ENCODE measurements at places on chromosomes 1 and 21.

GRCh38 chr1:194102607-194103006 lies 916.2 kb upstream of the B3GALT2 start:
- DNase-seq: no peak

DNA sequence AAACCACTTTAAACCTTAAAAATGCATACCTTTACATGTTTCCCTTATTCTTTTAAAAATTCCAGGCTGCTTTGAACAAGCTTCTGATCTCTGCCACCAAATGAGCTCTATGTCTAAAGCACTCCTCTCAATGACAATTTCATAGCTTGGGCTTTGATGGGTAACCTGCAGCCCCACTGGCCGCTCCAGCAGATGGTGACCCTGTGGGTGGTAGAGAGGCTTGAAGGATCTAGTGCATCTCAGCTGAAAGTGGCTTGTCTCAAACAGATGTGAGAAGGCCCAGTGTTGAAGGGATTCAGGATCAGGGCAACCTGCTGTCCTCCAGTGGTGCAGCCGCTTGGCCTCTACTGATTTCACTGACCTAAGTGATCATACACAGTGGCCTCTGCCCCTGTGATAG lies 84.7 kb upstream of the IRF2BP2 start:
- no peak for DNase-seq

DNA sequence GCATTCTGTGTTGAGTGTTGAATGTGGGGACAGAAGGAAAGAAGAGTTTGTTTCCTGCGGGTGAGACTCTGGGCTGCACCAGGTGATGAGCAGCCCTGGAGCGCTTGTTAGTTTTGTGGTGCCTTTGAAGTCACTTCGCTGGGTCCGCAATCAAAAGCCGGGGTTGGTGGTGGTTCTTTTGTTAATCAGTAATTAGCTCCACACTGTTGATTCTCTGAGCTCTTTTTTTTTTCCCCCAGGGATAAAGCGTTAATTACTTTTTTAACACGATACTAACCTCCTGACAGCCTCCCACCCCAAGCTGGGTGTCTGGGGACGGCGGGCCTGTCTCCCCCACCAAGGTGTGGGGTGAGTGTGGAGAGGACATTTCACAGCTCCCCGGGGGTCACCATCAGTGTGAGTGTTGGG lies 56.6 kb downstream of the AGPAT3 start:
- DNase-seq: peak; percentile 23

DNA sequence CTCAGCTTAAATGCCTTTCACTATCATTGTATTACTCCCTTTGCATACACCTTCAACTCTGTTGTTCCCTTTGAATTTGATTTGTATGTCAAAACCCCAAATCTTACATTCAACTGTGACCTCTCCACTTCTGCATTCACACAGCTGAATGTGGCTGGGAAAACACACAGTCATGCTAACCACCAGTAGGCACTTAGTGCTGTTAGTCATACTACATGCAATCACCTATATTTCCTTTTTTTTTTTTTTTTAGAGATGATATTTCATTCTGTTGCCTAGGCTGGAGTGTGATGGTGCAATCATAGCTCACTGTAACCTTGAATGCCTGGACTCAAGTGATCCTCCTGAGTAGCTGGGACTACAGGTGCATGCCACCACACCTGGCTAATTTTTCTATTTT lies 16.2 kb downstream of the BTBD8 start:
- no peak for DNase-seq

GRCh38 chr1:20983297-20983889 lies 193.3 kb downstream of the EIF4G3 start:
- no peak for DNase-seq

- no peak for DNase-seq
Observed at GRCh38 chr1:8017495-8018197, 8.5 kb downstream of the ERRFI1 start.

- DNase-seq: no peak
Observed at GRCh38 chr1:233439721-233440120, 112.2 kb downstream of the MAP3K21 start.

DNA sequence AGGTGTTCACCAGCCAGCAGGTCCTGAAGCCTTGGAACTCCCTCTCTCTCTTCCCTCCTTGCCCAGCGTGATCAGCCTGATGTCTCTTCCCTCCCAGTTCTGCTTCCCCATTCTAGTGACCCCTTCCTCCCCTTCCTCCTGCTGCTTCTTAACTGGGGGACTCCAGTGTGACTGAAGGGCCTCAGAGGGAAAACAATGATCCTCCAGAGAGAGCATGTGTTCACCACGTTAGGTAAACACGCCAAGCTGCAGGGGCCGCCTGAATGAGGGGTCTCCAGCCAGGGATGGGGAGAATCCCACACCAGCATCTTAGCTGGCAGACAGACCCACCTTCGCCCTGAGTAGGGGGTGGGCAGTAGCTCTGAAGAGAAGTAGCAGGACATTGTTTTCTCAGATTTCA lies 124.8 kb downstream of the TMEM53 start:
- DNase-seq: no peak

DNA sequence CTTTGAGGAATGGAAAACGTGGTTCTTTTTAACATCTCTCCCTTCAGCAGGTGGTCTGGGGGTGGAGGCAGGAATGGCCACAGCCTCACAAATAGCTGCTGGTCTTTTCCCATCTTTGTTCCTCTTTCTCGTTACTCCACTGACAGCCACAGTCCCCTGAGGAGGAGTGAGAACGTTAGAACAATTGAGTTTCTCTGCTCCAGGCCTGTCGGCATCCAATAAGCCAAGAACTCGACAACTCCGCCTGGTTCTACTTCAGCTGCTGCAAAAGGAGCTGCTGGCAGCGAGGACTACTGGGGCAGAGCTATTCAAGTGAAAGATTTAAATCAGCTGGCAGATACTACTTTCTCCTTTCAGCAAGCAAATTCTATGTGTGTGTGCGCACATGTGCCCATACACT lies 169.5 kb upstream of the GALNT2 start:
- no peak for DNase-seq

DNA sequence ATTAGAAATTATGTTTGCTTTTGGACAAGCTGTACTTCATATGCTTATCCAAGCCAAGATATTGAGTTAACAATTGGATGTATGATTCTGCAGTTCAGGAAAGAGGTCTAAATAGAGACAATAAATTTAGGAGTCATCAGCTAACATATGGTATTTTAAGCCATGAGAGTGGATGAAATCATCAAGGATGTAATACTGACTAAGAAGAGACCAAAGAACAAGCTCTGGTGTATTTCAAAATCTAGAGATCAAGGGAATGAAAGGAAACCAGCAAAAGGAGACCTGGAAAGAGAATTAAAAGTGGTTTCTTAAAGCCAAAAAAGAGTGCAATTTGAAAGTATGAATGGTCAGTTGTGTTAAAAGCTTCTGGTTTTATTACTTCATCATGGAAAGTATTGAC lies 183.6 kb upstream of the BEND5 start:
- no peak for DNase-seq

DNA sequence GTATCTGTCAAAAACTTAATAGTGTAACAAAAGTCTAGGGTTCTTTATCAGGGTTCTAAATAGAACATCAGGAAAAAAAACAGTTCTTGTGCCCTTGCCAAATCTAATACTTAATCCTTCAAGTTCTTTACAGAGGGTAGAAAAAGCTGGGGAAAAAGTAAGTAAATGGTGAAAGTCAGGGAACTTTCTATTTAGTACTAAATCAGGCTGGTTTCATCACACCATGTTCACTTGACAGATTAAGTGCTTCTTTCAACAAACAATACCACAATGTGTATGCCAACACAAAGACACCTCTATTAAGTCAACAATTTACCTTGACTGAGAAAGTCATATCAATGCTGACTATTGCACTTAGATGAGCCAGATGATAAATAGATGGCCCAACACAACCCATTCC lies 9.7 kb downstream of the DBT start:
- DNase-seq: no peak

GRCh38 chr21:44423312-44423821 lies 31.9 kb upstream of the LRRC3 start:
- no peak for DNase-seq

GRCh38 chr1:236326432-236326831 lies 44.7 kb upstream of the ERO1B start:
- no peak for DNase-seq

GRCh38 chr1:5709976-5710375 lies 282.2 kb downstream of the NPHP4 start:
- DNase-seq: no peak

DNA sequence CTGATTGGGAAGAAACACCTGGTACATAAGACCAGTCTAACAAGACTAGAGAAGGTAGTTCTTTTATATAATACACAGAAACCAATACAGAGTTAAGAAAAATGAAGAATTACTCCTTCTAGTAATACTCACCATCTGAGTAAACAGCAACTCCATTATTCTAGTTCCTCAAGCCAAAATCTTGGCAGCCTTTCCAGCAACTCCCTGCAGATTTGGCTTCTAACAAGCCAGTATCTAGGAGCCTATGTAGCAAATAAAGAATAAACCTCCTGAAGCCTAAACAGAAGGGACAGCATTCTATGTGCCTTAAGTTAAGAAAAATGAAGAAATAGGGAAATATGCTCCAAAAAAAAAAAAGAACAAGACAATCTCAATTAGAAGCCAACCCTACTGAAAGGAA lies 24.5 kb downstream of the ERO1B start:
- DNase-seq: no peak

Data from activated naive CD8-positive, alpha-beta T cell treated with anti-CD3 and anti-CD28 coated beads, Interleukin-2, amount 50 U/mL, for 24 hours (primary cell).